SW 1271 (cell line): ENCODE measurements at places on chromosomes 3 and 15.

DNA sequence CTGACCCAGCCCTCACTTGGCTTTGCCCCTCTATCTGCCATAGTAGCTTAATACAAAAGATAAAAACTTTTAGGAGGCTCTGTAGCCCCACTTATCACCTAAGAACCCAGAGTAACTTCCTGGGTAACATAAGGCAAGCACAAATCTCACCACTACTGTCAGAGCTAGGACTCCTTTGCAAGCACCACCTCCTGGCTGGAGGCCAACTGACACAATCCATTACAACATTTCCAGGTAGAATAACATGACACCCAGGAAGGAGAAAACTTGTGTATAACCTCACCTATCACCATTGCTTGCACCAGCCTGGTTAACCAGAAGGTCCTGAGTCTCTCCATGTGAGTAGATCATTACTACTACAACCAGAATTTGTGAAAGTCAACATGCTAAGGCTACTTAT lies 230.0 kb downstream of the TUSC7 start:
- no peak for DNase-seq

- no peak for DNase-seq
Measured at GRCh38 chr15:74432271-74432967, 1.3 kb downstream of the SEMA7A start.

DNA sequence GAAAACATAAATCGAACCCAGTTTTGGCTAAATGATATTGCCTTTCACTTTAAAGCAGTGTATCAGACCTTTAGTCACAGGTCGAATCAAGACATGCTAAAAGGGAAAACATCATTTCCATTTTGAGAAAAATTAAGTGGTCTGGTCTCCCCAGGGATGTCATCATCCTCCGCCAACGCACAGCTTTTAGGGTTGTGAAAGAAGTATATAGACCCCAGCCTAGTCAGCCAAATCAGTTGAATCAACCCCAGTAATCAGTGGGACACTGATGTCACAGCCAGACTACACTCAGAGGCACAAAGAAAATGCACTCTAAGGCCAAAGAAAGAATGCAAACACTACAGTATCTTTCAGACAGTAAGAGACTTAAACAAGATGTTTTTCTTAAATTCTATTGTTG lies 187.4 kb downstream of the ZIC4 start:
- no peak for DNase-seq

DNA sequence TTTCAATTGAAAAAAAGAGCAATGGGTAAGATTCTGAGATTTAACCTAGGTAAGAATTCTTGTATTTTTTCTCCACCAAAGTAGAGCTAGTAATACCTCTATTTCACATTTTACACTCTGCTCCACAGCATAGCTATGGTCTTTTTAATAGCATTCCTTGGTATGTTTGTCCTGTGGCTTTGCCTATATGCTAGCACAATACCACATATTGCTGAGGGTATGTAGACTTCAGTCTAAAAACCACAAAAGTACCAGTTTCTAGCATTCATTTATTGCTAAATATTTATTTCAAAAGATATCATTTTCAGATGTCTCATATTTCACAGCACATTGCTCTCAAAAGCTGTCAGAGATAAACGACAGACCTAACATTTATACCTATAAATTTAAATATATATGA lies 18.2 kb upstream of the EOGT start:
- no peak for DNase-seq

DNA sequence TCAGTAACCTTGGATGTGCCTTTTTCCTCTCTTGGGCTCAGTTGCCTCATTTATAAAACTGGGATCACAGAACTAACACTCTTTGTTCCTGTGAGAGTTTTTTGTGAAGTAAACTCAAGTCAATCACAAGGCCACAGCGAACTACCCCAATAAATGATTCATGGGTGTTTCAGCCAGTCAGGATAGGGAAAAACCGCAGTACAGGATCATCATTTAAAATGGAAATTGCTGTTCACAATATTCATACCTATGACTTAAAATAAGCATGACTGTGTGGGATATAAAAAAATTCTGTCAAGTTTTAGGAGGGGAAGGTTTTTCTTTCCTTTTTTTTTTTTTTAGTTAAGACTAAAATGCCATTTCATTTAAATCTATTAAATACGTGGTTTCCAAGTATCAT lies 238.1 kb downstream of the CHST2 start:
- no peak for DNase-seq

DNA sequence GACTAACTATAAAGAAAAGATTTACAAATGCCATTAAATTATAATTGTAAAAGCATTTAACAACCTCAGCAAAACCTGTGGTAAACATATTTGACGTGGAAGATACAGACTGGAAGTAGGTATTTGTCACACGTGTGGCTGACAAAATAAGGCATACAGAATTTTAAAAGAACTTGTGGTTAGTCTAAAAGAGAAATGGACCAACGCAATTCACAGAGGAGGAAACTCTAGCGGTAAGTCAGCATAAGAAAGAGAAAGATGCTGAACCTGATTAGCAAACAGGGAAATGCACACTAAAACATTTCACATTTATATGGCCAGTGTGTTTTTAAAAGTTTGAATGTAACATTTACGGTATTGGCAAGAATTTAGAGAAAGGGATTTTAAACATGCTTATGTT lies 35.3 kb downstream of the KCNH8 start:
- DNase-seq = no peak

GRCh38 chr15:38084289-38084688 lies 149.8 kb downstream of the TMCO5A start:
- no peak for DNase-seq

DNA sequence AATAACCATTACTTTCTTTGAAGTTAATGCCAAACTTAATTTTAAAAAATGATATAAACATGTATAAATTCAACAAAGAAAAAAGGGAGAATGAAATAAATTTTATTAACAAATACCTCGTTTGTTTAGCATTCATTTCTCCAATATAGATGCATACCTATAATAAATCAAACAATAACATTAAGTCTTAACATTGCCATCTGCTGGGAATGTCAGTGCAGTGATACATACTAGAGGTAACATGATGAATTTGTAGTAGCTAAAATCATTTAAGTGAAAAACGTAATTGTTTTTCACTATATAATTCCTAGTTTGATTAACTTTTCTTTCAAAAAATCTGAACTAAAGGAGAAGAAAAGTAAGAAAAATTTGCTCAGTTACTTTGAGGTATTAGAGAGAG lies 340.2 kb upstream of the CBLB start:
- no peak for DNase-seq

DNA sequence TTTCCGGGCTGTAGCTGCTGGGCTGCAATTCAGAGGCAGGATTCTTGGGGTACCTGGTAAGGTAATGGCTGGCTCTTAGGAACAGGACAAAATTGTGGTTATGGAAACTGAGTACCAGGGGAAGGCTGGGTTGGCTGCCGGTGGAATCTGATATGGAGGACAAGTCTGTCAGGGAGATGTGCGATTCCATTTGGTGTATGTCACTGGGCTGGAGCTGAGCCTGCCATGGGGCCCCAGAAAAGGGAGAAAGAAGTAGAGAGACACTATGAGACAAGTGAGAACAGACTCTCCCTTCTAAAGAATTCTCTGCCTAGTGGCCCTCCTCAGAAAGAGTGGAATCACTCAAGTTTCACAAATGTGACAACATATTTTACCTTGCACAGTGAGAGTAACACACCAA lies 368.2 kb upstream of the ROPN1 start:
- DNase-seq = no peak

DNA sequence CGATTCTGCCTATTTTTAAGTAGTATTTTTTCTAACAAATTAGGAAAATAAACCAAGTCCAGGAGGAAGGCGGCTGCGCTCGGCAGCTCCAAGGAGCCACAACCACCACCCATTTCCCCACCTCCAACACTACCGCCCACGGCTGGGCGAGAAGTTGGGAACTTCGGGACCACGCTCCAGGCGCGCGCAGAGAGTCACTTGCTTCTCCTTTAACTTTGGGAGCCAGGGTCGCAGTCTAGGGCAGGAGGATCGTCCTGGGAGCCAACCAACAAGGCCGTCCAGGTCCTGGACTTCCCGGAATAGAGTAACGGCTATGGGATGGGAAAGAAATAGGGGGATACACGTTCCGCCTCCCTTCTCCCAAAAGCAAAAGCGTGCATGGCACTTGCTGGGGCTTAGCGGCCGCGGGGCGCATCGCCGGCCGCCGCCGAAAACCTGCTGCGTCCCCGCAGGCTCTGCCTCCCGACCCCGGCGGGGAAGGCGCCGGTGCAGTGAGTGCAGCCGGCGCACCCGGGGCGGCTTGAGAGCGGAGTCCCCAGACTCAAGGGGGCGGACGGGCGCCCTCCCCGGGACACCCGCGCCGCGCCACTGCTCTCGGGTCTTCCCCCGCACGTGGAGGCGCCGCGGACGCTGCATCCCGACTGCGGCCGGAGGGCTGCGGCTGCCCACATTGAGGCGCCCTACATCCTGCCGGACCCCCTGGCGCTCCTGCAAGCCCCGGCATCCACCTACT lies 699 bp downstream of the MEGF11 start:
- DNase-seq = no peak

DNA sequence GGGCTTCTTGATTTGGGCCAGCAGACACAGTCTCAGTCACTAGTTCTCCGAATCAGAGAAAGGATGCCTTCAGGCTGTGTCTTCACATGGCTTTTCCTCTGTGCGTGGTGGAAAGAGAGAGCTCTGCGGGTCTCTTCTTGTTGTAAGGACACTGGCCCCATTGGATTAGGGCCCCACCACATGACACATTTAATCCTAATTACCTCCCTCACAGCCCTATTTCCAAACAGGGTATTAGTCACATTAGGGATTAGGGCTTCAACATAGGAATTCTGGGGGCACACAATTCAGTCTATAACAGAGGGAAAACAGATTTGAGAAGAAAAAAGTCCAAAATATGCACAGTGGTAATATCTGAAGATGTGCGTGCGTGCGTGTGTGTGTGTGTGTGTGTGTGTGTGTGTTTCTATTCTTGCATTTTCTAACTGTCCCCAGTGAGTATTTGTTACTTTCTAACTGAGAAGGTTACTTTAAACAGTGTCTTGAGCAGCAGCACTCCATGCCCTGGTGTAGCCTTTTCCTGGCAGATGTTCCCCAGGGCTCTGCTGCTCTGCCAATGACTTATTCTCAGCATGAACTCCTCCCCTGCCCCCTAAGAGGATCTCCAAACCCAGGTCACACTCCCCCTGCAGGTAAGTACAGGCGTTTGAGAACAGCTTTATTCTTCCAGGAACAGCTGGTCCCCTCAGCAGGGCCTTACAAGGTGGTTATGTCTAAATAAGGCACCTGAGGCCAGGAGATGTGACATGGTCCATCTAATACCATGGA lies 72.9 kb downstream of the RPL39L start:
- no peak for DNase-seq

DNA sequence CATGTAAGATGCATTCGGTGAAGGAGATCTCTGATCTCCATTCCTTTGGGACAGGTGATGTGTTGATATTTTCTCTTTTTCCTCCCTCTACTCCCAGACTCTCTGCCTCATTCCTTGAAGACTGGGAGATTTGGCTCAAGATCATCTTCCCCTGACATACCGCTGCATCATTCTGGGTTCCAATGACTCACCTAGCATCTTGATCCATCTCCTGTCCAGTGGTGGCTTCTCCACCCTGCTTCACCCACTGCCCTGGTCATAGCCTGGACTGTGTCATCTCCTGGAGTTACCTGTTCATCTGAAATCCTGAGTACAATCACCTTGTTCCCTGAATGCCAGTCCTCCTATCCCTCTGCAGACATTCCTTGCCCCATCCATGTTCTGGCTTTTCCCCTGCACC lies 57.4 kb upstream of the TRAK1 start:
- peak; percentile 18 for DNase-seq

DNA sequence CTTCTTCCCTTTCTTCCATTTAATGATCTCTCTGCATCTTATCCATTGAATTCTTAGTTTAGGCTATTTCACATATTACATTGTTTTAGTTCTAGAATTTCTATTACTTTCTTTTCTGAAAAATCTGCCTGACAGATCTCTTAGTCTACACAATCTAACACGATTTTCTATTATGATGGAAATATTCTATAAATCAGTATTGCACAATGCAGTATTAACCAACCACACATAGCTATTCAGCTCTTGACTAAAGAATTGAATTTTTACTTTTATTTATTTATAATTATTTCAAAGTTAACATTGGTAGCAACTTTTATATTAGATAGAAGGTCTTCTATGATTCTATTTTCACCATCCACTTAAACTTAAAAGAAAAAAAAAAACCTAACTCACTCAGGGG lies 36.2 kb upstream of the GOLGA8A start:
- no peak for DNase-seq

GRCh38 chr3:187165144-187165543 lies 25.8 kb upstream of the RPL39L start:
- peak; percentile 34 for DNase-seq

DNA sequence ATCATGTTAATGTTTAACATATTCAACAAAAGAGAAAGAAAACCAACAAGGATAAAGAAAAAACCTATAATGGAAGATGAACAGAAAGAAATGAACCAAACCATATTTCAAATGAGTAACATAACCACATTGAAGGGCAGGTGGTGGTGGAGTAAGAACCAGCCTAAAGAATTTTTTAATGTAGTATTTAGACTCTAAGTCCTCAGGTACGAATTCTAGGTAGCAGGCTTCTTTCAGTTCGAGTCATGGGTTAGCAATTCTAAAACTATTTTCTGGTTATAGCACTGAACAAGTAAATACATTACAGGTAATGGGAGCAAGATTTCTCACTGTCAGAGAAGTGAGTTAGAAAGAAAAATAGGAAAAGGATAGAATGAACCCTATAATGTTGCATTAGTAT lies 24.4 kb downstream of the DCBLD2 start:
- no peak for DNase-seq

DNA sequence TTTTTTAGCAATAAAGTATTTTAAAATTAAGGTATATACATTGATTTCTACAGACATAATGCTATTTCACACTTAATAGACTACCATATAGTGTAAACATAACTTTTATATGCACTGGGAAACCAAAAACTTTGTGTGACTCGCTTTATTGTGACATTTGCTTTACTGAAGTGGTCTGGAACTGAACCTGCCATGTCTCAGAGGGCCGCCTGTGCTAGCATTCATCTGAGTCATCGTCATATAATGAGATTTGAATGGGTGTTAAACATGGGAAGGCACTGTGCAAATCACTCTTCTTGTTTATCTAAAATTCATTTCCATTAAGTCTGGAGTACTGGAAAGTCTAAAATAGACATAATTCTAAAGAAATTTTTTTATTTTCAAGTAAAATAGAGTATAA lies 12.9 kb downstream of the EIF2AK4 start:
- DNase-seq = no peak

DNA sequence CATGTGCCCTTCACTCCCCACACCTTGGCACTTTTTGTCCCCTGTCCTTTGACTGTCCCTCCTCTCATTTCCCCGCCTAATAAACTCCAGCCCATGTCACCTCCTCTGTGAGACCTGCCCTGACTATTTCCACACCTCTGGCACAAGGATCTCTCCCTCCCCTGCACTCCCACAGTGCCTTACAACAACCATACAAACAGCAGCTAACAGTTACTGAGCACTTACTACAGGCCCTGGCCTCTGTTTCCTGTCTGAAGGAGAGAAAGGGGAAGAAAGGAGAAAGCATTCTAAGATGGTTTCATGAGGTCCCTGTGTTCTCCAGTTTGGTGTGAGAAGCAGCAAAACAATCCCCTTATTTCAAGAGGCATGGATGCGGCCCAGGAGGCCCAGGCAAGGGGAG lies 20.0 kb upstream of the TRH start:
- no peak for DNase-seq

- no peak for DNase-seq
Measured at GRCh38 chr3:187974871-187975271, 179.1 kb upstream of the LPP start.
